ENCODE measurements at places on chromosomes 3 and 15.
A peak's percentile ranks its signal among the peaks of the same experiment; 100 is the strongest.

- no peak for DNase-seq
Observed at GRCh38 chr3:140143367-140144069, 208.5 kb downstream of the CLSTN2 start.

- DNase-seq: no peak
Observed at GRCh38 chr3:31813197-31813596, 167.9 kb downstream of the OSBPL10 start.

GRCh38 chr3:186975726-186976125, 45.4 kb downstream of the ST6GAL1 start:
- DNase-seq: no peak

- DNase-seq: peak; percentile 55
Observed at GRCh38 chr3:177358977-177359592, 161.8 kb upstream of the TBL1XR1 start.

DNA sequence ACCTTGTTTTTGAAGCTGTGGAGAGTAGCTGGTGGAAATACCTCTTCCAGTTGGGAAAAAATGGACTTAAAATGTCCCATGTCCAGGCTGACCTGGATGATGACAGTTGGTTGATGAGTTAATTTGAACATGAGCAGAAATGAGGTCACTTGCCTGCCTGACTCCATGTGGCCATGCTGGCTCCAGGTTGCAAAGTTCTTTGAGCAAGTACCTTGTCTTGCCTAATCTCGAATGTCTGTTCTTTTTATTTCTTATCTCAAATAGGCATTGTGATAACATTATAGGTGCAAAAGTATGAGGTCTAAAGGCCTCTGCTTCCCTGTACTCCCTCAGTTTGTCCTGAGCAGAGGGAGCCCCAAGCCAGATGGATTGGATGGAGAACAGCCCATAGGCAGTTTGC, 9.0 kb downstream of the MAPKBP1 start:
- DNase-seq: no peak
